ENCODE measurements at places on chromosomes 5 and 9. TPM values are rescaled to one million over a fixed set of nuclear protein-coding genes. Genes with fewer than 3 reads are reported as not detected.

DNA sequence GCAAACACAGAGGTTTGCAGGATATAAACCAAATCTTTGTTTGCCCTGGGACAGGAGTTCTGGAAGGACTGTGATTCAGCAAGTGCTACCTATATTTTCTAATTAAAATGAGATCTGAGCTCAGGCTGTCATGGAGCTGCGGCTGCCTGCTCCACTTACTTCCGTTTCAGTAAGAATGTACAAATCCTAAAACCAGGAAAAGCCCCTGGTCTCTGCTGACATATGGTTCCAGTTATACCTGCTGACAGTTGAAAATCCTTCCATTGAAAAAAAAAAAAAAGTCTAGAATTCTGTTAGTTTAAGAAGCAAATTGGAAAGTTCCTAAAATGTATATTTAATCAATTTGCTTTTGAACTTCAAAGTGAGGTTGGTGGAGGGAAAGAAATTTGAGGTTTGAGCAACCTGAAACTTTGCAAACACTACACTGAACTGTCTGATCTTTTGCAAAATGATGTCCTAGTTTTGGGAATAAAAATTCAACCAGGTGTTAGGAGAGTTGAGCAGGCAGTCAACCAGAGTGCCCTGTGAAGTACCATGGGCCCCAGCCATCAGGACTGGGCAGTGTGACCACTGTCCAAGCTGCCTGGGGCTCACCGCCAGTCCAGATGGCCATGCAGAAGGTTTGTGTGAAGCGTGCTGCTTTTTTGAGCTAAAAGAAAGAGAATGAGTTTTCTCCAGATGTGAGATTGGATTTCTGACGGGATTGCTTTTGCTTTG is 50.6 kb downstream of the SHB start:
- no peak for DNase-seq

DNA sequence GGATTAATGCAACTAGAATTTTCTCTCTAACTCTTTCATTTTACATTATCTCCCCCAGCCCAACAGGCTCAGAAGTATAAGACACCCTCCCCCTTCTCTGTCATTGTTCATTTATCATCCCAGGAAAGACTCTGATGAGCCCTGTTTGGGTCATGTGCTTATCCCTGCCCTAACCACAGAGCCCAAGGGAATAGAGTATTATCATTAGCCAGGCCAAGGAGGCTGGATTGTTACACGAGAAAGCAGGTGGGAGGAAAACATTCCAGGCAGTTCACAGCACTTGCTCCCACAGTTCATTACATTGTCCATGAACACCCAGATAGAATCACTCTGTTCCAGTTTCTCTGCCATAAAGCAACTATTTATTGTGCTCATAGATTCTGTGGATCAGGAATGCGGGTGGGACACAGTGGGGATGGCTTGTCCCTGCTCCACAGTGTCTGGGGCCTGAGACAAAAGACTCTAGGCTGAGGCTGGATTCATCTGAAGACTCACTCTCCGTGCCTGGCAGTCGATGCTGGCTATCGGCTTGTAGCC is 59.5 kb upstream of the TMEM215 start:
- DNase-seq, result peak; percentile 56

GRCh38 chr5:154095904-154096303 is 57.1 kb downstream of the MFAP3 start:
- no peak for DNase-seq

DNA sequence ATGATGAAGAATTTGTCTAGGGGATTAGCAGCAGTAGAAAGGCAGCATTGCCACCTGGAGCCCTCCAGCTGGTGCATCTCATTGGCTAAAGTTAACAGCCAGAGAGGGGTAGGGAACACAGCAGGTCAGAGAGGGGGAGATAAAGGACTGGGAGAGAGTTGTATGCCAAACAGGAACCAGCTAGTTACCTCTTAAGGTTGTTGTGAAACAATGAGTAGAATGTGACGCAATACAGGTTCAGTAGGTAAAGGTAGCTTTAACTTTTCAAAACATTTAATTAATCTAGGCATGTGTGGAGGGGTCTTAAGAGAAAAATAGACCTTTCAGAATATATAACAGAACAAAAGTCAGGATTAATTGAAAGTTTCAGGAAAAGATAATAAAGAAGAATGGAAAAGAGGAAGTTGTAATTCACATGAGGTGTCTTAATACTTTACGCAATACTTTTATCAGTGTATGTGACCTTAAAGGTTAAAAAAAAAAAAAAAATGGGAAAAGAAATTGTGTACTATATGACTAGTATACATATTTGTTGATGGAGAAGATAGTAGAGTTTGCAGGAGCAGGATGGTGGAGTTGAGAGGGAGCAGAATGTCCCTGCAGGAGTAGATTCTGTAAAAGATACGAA is 14.3 kb downstream of the FBXO38 start:
- no peak for DNase-seq

DNA sequence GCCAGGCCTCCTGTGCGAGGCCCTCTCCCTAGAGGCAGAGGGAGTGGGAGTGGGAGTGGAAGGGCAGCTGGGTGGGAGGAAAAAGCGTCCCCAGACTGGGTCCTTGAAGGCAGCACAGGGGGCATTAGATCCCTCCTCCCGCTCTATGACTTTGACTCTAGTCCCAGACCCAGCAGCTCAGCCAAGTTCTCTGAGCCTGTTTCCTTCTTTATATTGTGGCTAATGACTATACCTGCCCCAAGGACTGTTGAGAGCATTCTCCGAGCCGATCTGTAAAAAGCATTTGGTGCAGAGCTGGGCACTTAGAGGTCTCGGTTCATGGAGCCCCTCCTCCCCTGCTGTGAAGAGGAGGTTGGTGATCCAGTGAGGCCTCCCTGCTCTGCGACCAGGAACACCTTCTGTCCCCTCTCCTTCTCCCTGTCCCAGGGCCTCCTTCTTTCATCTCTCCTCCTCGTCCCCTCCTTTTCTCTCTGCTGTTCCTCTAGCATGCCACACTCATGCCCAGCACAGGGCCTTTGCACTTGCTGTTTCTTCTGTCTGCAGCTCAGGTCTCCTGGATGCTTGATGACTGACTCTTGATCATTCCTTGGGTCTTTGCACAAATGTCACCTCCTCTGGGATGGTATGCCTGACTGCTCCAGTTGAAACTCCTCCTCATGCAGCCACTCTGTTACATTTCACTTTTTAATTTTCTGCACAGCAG is 23.4 kb upstream of the PSD2 start:
- no peak for DNase-seq

The RNF208 gene
- polyA plus RNA-seq, result 2.5 TPM

The OR1J2 gene
- polyA plus RNA-seq, result not detected

The LHFPL2 gene
- 48.3 TPM for polyA plus RNA-seq
